Ammon's horn (tissue), 1 donor: ENCODE measurements at places on chromosomes 13 and 19.

DNA sequence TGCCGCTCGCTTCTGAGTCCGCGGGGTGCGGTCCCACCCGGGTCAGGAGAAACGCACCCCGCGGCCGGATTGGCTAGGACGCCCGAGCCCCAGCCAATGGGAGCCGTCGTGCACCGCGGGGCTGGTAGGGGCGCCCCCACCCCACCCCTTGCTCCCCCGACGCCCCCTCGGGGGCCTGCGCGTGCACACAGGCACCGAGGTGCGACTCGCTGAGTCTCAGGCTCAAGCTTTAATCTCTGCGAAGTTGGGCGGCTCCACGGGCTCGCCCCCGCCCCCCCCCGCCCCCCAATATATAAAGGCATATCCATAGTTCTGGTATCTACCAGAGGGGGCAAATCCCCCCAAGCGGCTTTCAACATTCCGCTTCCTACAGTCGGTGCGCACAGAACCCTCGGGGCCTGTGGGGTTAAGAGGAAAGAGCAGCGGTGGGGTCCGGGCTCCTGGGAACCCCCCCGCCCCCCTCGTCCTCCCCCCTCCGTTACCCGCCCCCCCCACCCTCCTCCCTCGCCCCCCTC, at the start of gene COX6B2:
Gene COX6B2 (minus strand): TSS at position 22 of the 515 bp plus-strand sequence. CDS start 198 bp downstream, outside the sequence.
- no peak for DNase-seq

DNA sequence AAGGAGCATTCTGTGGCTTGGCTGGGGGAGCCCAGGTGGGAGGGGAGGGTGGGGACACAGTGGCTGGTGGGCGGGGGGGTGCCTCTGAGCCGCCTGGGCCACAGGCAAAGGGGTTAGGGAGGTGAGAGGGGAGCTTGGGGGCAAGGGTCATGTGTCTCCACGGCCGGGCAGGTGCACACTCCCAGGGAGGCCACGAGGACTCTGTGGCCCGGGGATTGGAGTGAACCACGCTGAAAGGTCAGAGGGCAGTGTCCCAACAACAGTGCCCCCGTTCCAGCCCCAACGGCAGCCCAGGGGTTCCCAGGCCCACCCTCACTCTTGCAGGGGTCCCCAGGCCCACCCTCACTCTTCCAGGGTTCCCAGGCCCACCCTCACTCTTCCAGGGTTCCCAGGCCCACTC, 9.6 kb downstream of the C2CD4C start:
- DNase-seq: no peak

GRCh38 chr19:4027146-4027545, 19.6 kb downstream of the PIAS4 start:
- DNase-seq: no peak

DNA sequence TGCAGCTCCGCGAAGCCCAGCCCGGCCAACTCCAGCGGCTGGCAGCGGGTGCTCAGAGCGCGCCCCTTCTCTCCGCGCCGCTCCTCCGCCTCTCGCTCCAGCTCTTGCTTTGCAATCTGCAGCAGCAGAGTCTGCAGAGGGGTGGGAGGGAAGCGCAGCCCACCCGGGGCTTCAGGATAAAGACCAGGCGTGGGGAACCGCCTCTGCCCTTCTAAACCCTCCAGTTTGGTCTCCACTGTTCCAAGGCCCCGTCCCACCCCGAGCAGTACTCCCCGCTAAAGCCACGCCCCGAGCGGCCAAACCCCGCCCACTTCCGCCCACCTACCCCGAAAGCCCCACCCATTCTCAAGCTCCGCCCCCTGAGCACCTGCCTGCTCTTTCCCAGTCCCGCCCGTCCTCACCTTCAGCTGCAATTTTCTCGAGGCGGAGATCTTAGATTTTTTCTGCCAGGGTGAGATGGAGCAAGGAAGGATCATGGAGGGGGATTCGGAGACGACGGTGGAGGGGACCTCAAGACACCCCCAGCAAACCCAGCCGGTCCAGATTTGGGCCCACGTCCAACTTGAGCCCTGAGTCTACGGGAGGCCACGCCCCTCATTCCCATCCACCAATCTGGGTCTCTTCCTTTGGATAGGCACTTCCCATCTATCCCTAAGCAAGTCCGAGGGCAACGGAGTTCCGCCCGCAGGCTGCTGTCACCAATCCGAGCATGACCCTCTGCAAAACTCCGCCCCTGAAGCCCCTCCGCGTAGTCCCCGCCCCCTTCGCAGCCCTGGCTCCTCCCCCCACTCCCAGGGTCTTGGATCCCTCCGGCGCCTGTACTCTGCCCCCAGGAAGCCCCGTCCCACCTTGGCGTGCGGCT, 1.1 kb downstream of the TNNI3 start:
- DNase-seq: no peak

GRCh38 chr13:23449398-23450162, 16.1 kb upstream of the SACS start:
- no peak for DNase-seq

GRCh38 chr19:36061367-36061766, 6.7 kb downstream of the WDR62 start:
- DNase-seq: no peak

DNA sequence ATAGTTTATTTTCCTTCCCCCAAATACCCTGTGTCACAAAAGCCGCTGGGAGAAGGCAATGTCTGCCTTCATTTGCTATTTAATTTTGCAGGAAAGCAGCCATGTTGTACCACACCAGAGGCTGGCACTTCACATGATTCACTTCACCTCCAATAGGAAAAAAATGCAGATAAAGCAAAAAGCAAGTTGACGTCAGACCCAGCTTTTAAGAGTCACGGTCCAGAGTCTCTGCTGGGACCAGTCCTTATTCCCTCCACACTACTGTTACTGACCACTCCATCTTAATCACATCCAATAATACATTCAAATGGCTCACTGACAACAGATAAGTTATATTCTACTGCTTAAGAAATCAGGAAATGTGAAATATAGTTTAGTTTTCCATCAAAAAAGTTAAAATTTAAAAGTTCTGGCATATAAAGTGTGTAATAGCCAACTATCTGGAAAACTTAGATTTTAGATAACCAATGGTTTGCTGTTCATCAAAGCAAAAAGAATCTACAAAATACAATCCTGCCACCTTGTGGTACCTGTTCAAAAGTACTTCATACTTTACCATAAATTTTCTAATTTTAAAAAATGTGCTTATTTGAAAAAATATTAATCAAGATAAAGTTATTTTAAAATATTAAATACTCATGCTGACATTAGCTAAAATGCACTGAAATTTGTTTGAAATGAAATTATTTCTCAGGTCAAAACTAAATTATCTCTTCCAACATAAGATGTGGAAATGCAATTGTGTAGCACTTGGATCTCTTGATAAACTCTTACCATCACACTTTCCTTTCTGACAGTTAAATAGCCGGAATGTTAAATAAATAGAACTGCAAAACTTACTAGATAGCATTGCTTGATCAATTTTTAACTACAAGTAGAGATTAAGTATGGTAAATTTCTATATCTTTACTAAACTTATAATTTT, 97.3 kb downstream of the SERP2 start:
- DNase-seq: no peak

- DNase-seq: no peak
Observed at GRCh38 chr19:10889880-10890279, 18.5 kb downstream of the CARM1 start.

GRCh38 chr13:52906122-52906903, 57.9 kb upstream of the PCDH8 start:
- no peak for DNase-seq

DNA sequence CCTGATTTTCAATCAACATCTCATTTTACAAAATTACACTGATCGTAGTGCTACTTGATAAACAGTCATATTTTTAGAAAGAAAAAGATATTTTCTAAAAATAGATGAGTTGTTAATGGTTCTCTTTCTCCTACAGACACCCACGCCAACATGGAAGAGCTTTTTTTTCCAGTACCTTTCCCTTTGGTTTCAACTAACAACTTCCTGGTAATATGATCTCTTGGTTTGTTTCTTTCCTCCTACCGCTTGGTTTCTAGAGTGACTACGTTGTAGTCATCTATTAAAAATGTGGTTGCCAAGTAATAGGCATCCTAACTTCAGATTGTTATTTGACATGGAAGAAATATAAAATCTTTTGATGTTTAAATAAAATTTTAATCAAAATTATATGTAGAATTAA, 189.0 kb downstream of the LACC1 start:
- no peak for DNase-seq

- peak; percentile 10 for DNase-seq
Observed at GRCh38 chr19:31109636-31110035, 239.6 kb downstream of the TSHZ3 start.

GRCh38 chr19:2097203-2097885, 629 bp downstream of the IZUMO4 start:
- no peak for DNase-seq

GRCh38 chr19:28500982-28501630, 711.8 kb downstream of the UQCRFS1 start:
- DNase-seq: no peak

DNA sequence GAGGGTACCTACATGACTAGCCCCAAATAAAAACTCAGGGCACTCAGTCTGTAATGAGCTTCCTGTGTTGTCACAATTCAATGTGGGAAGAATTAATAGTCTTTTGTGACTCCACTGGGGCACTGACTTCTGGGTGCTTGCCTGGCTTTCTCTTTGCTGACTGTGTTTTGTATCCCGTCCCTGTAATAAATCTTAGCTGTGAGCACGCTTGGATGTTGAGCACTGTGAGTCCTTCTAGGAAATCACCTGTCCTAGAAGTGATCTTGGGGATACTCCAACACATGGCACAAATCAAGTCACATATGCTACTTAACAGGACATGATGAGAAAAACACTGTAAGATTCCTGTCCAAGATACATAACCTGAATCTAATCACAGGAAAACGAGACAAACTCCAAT, 83.0 kb downstream of the USP12 start:
- no peak for DNase-seq

DNA sequence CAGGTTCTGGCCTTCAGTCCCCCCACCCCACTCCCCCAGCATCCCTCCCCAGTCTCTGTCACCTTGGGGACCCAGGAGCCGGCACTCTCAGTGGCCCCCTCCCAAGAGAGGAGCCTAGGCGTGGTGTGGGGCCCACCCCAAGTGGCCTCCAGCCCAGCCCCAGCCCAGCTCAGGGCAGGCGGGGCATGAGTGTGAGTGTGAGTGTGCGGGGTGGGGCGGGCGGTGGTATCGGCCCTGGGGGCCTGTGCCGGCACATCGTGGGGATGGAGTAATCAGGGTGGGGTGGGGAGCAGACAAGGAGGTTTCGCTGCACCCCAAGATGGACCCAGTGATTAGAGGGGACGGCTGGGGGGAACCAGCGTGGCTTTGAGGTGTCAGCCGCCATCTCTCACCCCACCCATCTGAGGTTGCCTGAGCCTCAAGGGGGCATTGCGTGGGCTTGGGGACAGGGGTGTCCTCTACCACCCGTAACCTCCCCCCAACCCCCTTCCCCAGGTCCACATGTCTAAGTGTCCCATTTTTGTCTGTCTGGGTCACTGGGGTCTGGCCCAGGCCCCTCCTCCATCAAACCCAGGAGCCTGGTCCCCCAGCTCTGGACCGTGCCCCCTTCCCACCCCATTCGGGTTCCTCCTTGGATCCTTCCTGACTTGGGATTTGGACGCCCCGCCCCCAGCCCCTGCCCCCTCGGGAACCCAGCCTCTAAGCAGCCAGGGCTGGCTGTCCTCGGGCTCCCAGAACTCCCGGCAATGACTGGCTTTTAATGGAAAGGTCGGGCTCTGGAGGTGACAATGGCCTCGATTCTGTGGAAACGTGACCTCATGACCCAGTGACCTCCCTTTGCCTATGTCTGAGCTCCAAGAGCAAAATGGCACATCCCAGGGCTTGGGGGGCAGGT, 6.9 kb upstream of the SULT2B1 start:
- no peak for DNase-seq

DNA sequence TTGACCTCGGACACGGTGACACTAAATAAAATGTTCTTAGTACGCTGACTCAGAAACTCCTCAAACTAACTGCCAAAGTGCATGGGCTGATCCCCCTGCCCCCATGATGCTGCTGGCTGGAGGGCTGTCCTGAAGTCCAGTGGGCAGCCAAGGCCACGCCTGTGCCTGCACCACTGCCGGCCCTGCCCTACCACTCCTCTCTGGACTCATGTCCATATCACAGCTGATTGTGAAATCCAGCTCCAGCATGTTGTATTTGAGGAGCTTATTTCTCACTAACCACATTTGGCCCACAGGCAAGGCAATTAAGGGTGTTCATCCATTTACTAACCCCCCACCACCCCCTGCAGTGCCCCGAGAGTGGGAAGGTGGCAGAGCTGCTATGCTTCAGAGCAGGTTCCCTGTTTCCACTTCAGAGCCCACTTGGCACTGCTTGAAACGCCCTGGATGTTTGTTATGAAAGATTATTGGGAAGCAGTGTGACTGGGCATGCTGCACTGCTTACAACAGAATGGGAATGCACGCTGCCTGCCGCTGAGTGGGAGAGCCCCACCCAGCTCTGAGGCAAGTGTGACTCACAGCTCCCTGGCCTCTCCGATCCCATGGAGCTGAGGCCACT, 114.0 kb downstream of the UQCRFS1 start:
- peak; percentile 62 for DNase-seq

GRCh38 chr19:53849237-53849676, 18.4 kb upstream of the MYADM start:
- DNase-seq: no peak

DNA sequence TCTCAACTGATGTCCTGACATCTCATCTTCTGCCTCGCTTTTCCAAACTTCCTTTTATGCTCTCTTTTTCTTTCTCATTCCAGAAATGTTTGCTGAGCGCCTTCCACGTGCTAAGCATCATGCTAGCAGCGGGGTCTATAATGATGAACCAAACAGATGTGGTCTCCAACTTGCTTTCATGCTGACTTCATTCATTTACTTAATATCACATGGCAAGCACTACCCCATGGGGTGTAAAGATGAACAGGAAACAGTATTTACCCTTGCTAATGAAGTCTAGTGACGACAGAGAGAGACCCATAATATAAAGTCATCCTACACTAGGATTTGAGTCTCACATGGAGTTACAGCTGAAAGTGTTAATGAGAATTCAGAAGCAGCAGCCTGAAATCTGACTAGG, 21.6 kb upstream of the URAD start:
- no peak for DNase-seq

GRCh38 chr13:70516226-70516625, 408.0 kb upstream of the KLHL1 start:
- DNase-seq: no peak

DNA sequence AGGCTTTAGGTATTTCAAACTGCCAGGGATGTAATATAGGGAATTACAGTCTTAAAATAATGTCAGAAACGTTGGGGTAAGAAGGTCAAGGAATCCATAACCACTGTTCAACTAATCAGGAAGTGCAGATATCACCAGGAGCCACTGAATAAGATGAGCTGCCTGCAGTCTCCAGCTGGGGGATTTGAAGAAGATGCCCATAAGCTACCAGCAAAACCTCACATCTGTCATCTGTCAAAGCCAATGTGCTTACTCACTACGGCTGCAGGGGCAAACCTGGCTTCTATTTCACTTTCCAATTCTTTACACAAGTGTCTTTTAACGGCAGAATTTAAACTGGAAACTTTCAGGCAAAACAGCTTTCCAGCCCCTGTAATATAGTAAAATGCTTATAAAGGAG, 1410.1 kb upstream of the ATXN8OS start:
- DNase-seq: no peak

DNA sequence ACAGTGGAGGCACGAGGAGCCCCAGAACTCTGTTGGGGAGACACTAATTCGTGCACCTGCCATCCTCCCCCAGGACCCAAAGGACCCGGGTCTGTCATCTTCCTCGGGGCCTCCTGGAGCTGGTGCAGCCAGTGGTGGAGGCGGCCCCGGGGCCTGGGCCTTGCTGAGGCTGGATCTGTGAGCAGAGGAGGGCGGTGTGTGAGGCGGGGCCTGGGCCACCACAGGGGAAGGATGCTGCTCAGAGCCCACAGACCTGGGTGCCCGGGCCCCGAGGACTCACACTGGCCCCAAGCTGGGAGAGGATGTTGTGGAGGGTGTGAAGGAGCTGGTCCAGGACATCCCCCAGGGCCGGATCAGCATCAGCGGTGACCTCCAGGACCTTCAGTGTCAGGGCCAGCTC, 8.3 kb downstream of the IFNL3 start:
- no peak for DNase-seq
